ENCODE measurements at places on chromosomes 2 and 18.
A peak's percentile ranks its signal among the peaks of the same experiment; 100 is the strongest.

DNA sequence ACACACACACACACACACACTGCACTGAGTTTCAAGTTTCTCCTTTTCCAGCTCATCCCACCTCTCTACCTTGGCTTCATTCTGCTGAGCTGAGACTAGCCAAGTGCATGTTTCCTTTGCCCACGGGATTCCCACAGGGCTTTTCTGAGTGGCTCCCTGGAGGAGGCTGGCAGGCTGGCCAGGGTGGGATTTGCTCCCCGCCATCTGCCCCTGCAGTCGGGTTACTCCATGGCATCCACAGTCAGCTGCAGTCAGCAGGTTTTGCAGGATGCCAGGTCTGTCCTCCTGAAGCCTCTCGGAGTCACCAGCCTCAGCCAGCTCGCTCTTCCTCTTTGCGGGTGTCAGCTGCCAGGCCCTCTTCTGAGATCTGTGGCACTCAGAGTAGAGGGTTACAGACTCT, 783.7 kb upstream of the SOX11 start:
- DNase-seq: no peak

DNA sequence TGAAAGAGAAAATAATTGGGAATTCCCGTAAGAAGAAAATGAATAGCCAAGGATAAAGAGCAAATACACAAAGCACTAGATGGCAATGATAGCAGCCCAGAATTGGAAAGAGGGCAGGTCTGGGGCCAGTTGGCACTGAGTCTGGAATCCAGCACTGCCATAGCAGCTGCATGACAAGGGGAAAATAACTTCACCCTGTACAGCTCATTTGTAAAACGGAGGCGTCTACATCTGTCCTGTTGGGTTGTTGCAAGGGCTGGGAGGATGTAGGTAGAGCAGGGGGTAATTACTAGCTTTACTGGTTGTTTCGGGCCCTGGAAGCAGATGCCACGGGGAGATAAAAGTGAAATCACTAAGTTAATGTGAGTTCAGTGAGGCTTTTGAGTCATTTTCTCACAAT, 110.0 kb upstream of the RASGRP3 start:
- DNase-seq: no peak

GRCh38 chr2:112032224-112032586, 22.9 kb upstream of the TMEM87B start:
- no peak for DNase-seq

- DNase-seq: no peak
Observed at GRCh38 chr2:187360286-187360685, 87.8 kb downstream of the CALCRL start.

- no peak for DNase-seq
Observed at GRCh38 chr2:227411320-227411989, 23.7 kb upstream of the SCYGR1 start.

- DNase-seq: no peak
Observed at GRCh38 chr2:226495466-226496272, 304.0 kb downstream of the IRS1 start.

DNA sequence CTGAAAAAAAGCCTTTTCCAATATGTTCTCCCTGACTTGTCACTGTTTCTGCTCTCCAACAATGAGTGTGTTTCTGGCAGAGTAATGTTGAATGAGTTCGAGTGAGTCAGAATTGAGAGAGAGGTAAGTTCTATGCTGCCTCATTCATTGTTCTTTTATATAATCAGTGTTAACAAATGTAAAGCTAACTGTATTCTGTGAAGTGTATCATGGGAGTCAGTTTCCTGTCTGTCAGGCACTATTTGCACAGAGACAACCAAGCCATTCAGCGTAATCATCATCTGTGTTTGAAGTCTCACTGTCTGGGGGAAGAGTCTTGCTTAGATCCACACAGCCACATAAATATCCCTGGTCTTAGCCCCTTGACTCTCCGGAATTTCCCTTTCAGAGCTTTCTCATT, 22.0 kb upstream of the UPP2 start:
- DNase-seq: no peak

DNA sequence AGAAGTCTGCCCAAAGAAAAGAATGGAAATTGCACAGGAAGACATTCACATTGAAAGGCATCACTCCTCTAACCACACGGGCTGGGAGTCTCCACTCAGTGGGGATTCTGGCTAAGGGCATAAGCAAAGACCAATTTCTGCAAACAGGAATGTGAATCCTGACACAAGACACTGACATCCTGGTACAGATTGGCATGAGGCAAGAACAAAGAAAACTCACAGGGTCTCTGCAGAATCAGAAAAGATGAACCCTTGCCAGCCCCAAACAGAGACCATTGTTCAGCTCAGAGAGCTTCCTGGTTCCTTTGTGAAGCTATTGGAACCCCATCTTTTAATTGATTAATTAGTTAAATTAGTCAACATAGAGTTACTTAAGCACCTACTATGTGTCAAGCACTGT, 82.3 kb downstream of the UPP2 start:
- DNase-seq: no peak

- no peak for DNase-seq
Observed at GRCh38 chr2:142069251-142069888, 61.4 kb downstream of the LRP1B start.

GRCh38 chr18:48742706-48743475, 204.1 kb downstream of the CTIF start:
- no peak for DNase-seq

- DNase-seq: no peak
Observed at GRCh38 chr18:11398625-11399024, 210.8 kb upstream of the SLC35G4 start.

- no peak for DNase-seq
Observed at GRCh38 chr2:50607721-50608120, 424.2 kb downstream of the NRXN1 start.

GRCh38 chr2:28046921-28047320, 156.4 kb downstream of the BABAM2 start:
- no peak for DNase-seq

GRCh38 chr2:226772389-226773179, 27.0 kb downstream of the IRS1 start:
- no peak for DNase-seq

DNA sequence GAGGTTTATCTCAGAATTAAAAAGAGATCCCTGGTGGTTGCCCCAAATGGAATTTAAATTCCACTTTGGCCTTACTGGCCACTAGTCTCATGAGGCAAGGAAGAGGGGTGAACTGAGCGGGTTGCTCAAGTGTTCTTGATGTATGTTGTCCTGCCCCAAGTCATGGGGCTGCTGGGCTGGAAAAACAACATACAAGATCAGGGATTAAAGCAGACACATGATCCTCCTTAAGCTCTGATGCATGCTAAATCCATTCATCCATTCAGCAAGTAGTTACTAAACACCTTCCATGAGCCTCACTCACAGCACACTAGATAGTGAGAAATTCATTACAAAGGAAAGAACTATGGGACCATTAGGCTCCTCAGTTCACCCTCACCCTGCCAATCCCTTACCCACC, 196.3 kb downstream of the MREG start:
- no peak for DNase-seq

- no peak for DNase-seq
Observed at GRCh38 chr2:157842106-157842879, 33.8 kb downstream of the ACVR1 start.

GRCh38 chr2:3545788-3546478, 12.2 kb downstream of the RNASEH1 start:
- no peak for DNase-seq

- no peak for DNase-seq
Observed at GRCh38 chr18:49023938-49024803, 73.4 kb upstream of the SMAD7 start.

GRCh38 chr2:9967053-9967775, 15.7 kb downstream of the GRHL1 start:
- DNase-seq: no peak

GRCh38 chr2:180366481-180366880, 359.4 kb upstream of the CWC22 start:
- DNase-seq: no peak

DNA sequence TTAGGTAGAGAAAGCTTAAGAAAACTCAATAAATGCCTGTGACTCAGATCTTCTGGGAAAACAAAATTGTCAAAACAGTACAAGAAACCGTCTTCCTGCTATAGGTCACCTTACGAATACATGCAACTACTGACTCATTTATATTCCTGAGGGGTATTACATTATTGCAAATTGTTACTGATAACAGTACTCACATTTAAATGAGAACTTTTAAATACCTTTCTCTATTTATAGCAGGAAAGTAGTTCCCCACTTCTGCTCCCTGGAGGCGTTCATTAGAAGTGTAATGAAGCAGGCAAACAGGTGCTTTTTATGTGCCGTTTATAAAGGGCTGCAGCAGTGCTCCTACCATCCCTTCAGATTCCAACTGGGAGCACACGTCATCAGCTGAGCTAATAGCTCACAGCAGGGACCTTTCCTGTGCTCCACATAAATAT, 65.1 kb upstream of the RPRM start:
- DNase-seq: no peak

DNA sequence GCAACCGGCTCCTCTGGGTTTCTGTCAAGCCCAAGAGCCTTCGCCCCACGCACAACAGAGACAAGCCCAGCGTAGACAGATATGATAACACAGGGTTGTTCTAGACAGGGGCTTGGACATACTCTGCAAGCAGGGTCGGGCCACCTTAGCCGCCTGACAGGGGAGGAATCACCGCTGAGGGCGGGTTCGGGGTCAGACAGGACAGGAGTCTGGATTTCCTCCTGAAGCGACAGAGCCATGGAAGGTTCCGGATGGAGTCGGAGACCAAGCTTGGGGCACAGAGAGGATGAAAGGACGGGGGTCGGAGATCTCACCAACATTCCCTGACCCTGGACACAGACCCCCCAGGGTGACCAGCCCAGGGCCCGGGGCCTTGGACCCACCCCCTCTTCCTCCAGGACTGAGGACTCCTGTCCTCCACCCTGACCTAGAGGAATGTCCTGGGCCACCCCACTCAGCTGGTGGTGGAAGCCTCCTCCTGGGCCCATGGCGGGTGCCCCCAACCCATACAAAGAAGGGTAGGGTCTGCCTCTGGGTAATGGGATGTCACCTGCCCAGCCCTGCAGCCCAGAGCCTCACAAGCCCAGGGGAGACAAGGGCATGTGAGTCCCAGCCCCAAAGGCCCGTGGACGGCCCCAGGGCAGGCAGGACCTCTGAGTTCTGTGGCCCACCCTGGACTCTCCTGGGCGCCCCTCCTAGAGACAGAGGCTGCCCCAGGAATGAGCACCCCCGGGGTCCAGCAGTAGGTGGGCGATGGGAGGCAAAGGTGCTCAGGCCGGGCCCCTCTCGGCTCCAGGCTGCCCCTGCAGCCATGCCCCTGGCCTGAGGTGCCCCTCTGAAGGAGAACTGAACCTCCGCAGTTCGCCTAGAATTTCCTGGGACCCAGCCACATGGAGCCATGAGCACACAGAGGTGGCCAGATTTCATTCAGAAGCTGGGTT, 44.1 kb upstream of the GPC1 start:
- DNase-seq: no peak

DNA sequence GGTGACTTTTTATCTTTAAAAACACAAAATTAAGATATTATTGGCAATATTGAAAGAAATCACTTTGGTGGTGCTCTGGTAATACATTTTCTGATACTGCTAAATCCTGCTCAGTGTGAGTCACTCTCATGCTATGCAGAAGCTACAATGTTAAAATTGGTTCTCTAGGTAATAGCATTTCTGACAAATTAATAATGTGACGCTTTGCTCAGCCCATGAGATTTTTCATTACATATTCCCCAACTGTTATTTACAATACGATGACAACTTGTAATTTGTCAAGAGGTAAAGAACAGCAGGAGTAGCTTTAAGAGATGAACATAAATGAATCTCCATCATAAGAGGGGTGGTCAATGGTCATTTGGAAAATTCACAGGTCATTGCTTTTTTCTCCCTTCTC, 573.6 kb downstream of the TMEM182 start:
- DNase-seq: no peak

DNA sequence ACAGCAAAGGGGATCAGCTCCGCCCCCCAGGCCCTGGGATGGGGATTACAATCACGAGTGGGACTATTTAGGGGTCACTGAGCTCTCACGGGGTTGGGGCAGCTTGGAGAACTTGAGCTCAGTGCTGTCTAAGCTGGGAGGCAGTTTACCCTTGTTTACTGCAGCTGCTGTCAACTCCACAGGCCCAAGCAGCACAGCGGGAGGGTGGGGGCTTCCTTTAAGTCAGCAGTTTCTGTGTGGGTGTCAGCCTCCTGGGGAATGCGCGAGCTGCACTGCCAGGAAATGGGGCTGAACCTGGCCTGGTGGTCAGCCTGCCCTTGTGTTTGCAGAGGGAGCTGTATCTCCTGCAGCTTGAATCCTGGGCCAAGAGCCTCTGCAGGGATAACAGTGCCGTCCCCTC, 29.8 kb downstream of the TOGARAM2 start:
- DNase-seq: peak; percentile 33

GRCh38 chr2:46565364-46565763, 86.0 kb downstream of the TMEM247 start:
- no peak for DNase-seq

GRCh38 chr2:118062048-118062447, 26.2 kb upstream of the INSIG2 start:
- DNase-seq: no peak

DNA sequence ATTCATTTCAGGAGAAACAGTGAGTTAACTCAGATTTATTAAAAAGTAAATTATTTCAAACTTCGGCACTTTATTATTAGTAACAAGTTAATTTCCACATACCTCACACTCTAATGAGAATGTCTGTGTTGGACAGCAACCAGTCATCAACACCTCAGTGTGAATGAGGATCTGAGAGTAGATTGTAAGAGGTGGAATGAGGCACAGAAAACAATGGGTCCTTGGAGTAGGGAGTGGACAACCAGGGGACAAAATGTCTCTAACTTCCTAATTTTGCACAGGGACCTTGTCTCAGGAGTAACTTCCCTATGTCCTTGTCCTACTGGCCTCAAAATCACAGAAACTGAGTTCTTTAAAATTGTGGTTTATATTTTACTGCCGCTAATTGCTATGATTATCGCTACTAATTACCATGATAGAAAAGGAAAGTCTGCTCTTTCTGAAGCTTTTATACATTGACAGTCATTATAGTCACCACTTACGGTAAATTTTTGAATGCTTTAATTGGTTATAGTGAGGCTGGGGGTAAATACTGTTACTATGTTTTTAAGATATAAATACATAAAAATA, 82.2 kb upstream of the LRPPRC start:
- no peak for DNase-seq

DNA sequence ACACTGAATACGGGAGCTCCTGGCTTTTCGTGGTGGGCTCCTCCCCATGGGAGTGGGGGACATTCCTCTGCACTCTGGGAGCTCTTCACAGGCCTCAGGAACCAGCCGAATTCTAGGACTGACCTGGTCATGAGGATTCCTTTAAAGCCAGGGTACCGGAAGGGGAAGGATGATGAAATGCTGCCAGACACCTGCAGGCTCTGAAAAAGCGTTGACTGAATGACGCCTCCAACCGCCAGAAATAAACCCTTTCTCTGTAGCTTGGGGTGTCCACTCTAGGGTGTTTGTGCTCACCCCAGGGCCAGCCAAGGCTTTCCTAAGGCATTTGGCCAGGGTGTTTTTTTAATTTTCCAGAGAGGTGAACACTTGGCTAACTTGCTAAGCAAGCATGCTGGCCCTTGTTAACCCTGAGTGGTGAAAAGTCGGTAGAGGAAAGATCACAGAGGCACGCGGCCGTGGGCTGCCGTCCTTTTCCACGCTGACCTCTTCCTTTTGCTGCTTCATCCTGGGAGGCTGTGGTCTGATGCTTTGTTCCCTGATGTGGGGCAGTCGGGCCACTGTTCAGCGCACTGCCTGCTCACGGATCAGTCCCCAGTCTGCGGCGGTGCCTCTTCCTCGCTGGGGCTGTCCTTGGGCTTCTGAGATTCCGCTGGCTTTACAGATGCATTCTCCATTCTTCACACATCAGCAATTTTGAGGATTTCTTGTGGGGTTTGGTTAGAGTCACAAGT, 32.0 kb downstream of the IMPA2 start:
- DNase-seq: no peak

- no peak for DNase-seq
Observed at GRCh38 chr2:172342611-172343010, 84.8 kb upstream of the ITGA6 start.
